Daoy (cell line): ENCODE measurements at places on chromosomes 16 and 17. TPM values are rescaled to one million over a fixed set of nuclear protein-coding genes. Genes with fewer than 3 reads are reported as not detected.

DNA sequence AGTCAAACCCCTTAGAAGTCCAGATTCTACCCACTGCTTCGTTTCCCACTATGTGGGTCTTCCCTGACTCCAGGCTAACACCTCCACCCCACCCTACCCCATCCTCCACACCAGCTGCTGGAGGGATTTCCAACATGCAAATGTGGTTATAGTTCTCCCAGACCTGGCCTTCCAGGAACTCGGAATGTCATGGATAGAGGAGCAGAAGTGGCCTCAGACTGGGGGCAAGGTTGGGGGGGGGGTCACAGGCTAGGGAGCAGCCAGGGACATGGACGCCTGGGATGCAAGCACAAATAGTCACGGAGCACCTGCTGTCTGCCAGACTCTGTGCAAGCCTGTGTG is 2.0 kb downstream of the CAMKK1 start:
- DNase-seq = no peak

- peak; percentile 50 for DNase-seq
These were observed 6.5 kb upstream of the CTCF start for GRCh38 chr16:67555795-67556212.

GRCh38 chr17:44758414-44759085 is at the start of gene ADAM11:
Gene ADAM11 (plus strand): TSS chr17:44758988. CDS start chr17:44759200, 212 bp downstream.
- DNase-seq = no peak

DNA sequence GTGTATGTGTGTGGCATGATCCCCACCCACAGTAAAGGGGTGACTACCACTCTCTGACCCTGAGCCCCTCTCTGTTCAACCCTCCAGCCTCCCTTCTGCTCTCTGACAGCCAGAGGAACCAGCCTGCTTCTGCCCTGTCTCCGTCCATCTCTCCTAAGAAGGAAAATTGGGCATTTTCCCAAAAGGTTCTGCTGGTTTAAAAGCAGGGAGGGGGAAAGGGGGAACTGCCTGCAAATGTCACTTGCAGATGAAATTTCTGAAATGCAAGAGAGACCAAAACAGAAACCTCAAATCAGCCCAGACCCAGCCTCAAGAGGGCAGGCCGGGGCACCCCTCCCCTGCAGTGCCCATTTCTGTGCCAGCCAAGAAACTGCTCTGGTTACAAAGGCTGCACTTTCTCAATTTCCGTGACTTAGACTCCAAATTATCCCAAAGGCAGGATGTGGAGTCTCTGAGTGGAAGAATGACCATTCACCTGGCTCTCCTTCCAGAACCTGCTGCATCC is 197.9 kb downstream of the RBFOX3 start:
- DNase-seq = no peak

- DNase-seq = peak; percentile 86
These were observed at the start of gene BMERB1 for GRCh38 chr16:15434425-15435215. Gene BMERB1 (plus strand): TSS chr16:15434588. CDS start chr16:15434654, 66 bp downstream.

DNA sequence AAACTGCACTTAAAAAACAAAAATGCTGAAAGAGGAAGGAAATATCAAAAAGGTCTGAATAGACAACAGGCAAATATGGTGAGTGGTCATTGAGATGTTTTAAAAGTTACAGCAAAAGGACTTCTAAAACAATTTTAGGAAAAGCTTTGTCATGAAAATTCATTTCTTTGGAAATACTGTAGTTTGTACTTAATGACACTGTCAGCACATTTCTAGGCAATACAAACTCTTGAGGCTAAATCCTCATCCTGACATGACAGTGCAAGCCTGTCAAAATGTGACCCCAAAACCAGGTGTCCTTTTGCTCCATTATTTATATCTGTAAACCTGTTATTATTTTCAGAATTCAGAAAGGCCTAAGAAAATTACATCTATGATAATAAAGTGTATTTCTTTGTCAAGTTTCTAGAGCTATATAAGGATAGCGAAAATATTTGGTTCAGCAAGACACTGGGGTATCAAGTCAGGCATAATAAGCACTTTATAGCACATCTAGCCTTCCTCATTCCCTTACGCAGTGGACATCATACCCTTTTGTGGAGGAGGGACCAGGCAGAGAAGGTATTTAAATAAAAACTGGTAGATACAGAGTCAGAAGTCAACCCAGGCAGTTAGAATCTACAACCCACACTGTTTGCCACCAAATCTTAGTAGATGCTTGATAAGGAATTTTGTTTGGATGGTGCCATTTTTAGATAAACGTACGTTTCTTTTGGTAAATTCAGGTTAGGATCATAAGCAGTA is 28.4 kb downstream of the SIAH1 start:
- DNase-seq = no peak

- peak; percentile 73 for DNase-seq
These were observed 16.0 kb upstream of the DLX4 start for GRCh38 chr17:49952912-49953497.

DNA sequence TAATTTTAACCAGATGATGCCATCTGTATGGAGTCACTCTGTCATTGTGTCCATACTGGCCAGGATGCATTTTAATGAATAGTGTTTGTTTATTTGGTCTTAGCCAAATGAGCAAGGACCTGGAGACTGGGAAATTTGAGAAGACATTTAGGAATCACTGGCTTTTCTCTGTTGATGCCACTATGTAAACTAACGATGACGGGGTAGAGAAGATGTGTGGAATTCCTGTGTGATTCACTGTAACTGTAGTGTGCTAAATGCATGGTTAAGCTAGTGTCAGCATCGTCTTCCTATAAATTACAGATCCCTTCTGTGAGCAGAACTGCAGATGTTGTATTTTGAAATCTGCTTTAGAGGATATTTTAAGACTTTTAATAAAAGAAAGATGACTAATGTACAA is 66.6 kb downstream of the NOS2 start:
- peak; percentile 16 for DNase-seq

- DNase-seq = no peak
These were observed 26.1 kb upstream of the ST6GALNAC2 start for GRCh38 chr17:76611758-76612157.

- DNase-seq = no peak
These were observed 19.2 kb downstream of the ZNF200 start for GRCh38 chr16:3215601-3216262.

- DNase-seq = no peak
These were observed 231.8 kb downstream of the BCAS3 start for GRCh38 chr17:60909405-60909804.

GRCh38 chr17:56896968-56897359 is 16.9 kb downstream of the TRIM25 start:
- DNase-seq = no peak

DNA sequence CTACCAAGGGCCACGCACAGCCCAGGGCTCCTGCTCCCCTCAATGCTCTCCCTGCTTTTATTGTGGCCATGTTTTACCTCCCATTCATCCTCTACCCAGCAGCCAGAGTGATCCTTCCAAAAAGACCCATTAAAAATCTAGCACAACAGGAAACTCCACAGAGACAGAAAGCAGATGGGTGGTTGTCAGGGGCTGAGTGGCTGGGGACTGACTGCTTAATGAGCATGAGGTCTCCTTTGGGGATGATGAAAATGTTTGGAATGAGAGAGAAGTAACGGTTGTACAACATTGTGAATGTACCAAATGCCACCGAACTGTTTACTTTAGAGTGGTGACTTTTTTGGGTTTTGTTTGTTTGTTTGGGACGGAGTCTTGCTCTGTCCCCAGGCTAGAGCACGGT is 107.4 kb downstream of the GAS7 start:
- no peak for DNase-seq

GRCh38 chr17:33012522-33013033 is 20.9 kb downstream of the SPACA3 start:
- DNase-seq = peak; percentile 87

DNA sequence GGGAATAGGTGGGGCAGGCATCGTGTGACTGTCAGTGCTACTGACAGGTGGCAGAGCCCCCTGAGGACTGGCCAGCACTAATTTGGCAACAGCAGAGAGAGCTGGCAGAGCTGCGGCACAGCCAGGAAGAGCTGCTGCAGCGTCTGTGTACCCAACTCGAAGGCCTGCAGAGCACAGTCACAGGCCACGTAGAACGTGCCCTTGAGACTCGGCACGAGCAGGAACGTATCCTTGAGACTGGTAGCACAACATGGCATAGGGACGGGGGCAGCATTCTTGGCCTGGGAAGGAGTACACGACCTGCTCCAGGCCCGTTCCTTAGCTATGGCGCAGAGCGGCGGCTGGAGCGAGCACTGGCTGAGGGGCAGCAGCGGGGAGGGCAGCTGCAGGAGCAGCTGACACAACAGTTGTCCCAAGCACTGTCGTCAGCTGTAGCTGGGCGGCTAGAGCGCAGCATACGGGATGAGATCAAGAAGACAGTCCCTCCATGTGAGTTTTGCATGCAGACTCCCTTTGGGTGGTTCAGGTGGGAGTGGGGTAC is 3.0 kb upstream of the NRN1L start:
- no peak for DNase-seq

- DNase-seq = no peak
These were observed 2.5 kb downstream of the VAT1L start for GRCh38 chr16:77790912-77791311.

DNA sequence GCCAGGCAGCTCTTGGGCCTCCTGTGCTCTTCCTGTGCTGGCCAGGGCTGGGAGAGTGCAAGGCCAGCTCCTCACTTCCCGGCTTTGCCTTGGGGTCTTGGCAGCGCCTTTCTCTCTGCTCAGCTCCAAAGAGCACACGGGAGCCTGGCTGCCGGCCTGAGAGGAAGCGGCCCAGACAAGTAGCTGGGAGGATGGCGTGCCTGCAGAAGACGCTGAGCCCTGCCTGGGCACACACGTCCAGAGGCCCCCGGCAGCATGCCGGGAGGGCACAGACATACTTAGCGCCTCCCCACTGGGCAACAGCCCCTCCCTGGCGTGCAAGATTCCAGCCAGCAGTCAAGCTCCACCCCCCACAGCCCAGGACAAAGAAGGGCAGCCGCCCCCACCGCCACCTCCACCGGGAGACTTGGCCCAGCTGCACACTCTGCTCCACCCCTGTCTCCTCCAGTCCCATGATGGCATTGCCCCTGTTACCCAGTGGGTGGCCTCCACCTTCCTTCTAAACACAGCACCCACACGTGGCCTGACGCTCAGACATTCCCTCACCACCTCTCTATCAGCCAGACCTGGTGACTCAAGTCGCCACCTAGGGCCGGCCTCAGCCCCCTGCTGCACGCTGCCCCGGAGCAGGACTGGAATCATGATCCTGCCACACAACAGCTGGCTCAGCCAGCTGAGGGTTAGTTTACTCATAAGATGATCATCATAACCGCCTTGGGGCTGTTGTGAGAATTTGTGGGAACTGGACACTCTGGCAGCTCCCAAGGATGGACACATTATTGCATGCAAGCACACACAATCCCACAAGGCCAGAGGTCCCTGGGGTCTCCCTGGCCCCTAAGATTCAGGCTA is 12.4 kb downstream of the SGCA start:
- DNase-seq = peak; percentile 99

DNA sequence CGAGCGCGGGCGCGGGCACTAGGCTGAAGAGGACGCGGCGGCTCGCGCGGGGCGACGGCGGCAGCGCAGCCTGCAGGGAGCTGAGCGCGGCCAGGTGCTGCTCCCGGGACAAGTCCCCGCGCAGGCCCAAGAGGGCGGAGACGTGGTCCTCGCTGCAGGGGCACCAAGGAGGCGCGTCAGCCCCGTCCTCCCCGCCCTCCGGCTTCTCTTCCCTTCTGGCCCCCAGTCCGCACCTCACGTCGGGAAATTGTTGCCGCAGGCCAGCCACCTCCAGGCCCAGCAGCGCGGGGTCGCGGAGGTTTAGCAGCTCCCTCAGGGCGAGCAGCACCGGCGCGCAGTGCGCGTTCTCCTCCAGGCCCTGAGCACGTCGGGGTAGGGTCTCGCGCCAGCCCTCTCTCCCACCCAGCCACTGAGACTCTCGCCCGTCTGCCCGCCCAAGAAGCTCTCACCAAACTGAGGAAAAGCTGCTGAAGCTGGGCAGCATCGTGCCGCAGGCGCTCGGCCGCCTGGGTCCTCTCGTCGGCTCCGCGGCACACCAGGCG is 761 bp upstream of the MATCAP1 start:
- peak; percentile 41 for DNase-seq

DNA sequence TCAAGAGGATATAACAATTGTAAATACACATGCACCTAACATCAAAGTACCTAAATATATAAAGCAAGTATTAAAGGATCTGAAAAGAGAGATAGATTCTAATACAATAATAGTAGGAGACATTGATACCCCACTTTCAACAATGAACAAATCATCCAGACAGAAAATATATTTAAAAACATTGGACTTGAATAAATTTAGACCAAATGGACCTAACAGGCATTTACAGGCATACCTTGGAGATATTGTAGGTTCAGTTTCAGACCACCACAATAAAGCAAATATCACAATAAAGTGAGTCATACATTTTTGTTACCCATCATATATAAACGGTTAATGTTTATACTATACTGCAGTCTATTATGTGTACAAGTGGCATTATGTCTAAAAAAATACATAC is 104.0 kb downstream of the BRIP1 start:
- no peak for DNase-seq

DNA sequence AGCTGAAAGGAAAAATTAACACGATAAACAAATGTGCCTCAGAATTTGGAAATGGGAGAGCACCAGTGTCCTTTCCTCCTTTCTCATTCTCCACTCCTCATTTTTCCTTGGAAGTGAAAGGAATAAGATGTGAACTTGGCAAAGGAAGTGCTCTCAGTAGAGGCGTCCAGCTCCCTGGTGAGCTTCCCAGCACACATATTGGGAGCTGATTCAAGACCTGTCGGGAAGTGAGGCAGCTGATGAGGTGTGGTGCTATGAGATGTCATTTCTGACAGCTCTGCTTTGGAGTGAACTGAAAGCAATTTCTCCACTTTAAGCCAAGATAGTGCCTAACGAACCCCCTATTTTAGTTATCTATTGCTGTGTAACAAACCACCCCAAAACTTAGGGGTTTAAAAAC is 238.5 kb upstream of the IRX3 start:
- DNase-seq = no peak

The CACNB1 gene
- total RNA-seq = 0.89 and 1.0 TPM in 2 replicates

The CDH1 gene
- under 0.01 TPM in 1 of 2 replicates, not detected in the other for total RNA-seq

The CXCL16 gene
- total RNA-seq = 3.0 and 3.8 TPM in 2 replicates

The SLC16A13 gene
- 0.34 TPM in 1 of 2 replicates, not detected in the other for total RNA-seq

The CNGB1 gene
- under 0.01 TPM in 1 of 2 replicates, not detected in the other for total RNA-seq

The CACNG5 gene
- not detected in 2 replicates for total RNA-seq

The CBX2 gene
- total RNA-seq = 15.2 and 18.3 TPM in 2 replicates

The HS3ST3B1 gene
- 3.1 and 4.7 TPM in 2 replicates for total RNA-seq

The NT5C3B gene
- 67.6 and 79.3 TPM in 2 replicates for total RNA-seq

The SOST gene
- 0.29 TPM in 1 of 2 replicates, not detected in the other for total RNA-seq

The TMEM238L gene
- not detected in 2 replicates for total RNA-seq

The TMC5 gene
- 0.23 TPM in 1 of 2 replicates, not detected in the other for total RNA-seq

The RNF43 gene
- total RNA-seq = 0.57 and 1.5 TPM in 2 replicates

The HIC1 gene
- 10.4 and 12.2 TPM in 2 replicates for total RNA-seq

The RTN4RL1 gene
- total RNA-seq = 0.83 TPM in 1 of 2 replicates, not detected in the other
